Liver (tissue), 10 donors: ENCODE measurements at places on chromosomes 2 and 18. TPM values are rescaled to one million over a fixed set of nuclear protein-coding genes. Genes with fewer than 3 reads are reported as not detected.

The SP5 gene
- polyA plus RNA-seq = 1.6 TPM

GRCh38 chr18:62446511-62446910, 76.3 kb upstream of the ZCCHC2 start:
- no peak overlapping the region for H3K4me3 ChIP-seq
- H3K27ac ChIP-seq = no peak overlapping the region
- H3K4me1 ChIP-seq = peaks cover 16% of the 10 kb centered on the region
- no peak for DNase-seq
- H3K27me3 ChIP-seq = no peaks in the 10 kb centered on the region

The TMEM178A gene
- 0.64 TPM for polyA plus RNA-seq

DNA sequence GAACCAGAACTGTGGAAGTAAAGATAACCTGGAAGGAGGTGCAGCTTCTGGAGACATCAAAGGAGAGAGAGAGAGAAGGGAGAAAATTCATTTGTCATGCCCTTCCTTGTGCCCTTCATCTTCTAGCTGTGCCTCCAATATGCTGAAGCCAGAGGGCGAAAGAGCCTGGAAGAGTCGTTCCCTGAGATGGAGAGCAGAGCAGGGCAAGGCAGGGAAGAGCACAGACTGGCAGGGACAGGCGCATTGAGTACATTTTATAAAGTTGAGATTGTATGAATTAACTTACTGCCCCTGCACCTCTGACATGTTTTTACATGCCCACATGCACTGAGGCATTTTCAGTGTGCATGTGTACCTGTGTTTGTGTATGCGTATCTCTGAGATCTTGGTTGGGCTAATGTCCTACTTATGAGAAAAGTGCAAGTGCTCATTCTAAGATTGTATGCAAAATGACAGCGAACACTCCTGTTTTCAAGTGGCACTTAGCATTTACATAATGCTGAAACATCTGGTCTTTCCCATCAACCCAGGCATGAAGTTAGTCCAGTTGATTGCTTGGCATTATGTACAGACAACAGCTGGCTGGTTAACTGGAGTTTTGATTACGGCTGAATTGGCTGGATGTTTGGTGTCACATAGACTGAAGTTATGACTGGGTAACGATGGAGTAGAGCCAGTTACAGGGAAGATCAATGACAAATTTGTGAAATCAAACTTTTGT, 23.7 kb upstream of the MMADHC start:
- H3K36me3 ChIP-seq = peaks cover 5% of the 10 kb centered on the region
- DNase-seq = no peak

- no peaks in the 10 kb centered on the region for H3K36me3 ChIP-seq
- no peak overlapping the region for H3K4me3 ChIP-seq
- no peak for DNase-seq
Observed at GRCh38 chr2:105125428-105125827, 87.6 kb downstream of the MRPS9 start.

DNA sequence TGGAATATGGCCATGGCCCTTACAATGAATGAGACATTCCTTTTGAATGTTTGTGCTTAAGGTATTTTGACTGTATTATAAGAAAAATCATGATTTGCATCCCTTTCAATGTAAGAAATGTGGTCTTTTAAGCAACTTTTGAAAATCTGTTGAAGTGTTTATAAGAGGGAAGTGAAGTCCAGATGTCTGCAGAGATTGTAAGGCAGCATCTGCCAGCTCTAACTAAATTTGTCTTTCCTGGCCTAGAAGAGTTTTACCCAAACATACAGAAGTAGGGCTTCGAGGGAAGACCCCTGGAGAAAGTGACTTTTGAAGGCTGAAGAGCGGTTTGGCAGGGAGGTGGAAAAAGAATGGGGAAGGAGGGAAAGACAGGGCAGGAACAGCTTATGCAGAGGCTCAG, 12.2 kb downstream of the EML6 start:
- DNase-seq = no peak
- no peak overlapping the region for H3K27ac ChIP-seq
- H3K27me3 ChIP-seq = no peaks in the 10 kb centered on the region
- no peaks in the 10 kb centered on the region for H3K4me1 ChIP-seq

DNA sequence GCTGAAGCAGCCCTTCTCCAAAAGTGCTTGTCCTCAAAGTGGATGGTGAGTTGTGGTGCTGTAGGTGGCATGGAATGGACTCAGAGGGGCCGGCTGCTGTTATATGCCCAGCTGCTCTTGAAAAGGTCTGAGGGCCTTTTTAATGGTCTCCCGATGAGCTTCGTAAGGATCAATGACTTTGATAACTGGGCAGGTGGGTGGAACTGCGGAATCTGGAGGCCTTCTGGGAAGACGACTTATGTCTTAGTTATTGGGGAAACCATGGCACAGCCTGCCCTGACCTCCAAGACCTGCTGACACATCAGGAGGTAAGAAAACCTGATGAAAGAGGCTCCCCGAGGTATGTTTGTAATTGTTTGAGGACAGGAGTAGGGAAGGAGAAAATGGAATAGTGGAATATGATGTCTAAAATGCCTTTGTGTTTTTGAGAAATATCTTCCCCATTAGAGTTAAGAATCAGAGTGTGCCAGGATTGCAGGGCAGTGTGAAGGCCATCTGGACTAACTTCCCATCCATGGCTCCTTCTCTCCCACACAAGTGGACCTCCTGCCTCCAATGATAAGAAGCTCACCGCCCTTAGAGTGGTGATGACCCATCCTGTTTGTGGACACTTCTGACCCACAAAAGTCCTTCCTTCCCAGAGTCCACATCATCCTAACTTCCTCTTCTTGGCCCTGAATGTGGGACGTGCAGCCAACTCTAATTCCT, 236.1 kb downstream of the FHOD3 start:
- no peak for DNase-seq
- H3K36me3 ChIP-seq = no peaks in the 10 kb centered on the region
- H3K4me1 ChIP-seq = no peaks in the 10 kb centered on the region

The MDH1B gene
- polyA plus RNA-seq = not detected

The KIF1A gene
- 0.21 TPM for polyA plus RNA-seq

- H3K27me3 ChIP-seq = no peaks in the 10 kb centered on the region
- DNase-seq = peak; percentile 69
- no peaks in the 10 kb centered on the region for H3K36me3 ChIP-seq
- H3K27ac ChIP-seq = peak overlapping the region; percentile 85
Observed at GRCh38 chr2:128306081-128306930, 12.4 kb downstream of the HS6ST1 start.

GRCh38 chr2:137857881-137858280, 106.4 kb upstream of the HNMT start:
- DNase-seq = no peak
- H3K27me3 ChIP-seq = no peaks in the 10 kb centered on the region
- no peaks in the 10 kb centered on the region for H3K36me3 ChIP-seq
- no peaks in the 10 kb centered on the region for H3K4me1 ChIP-seq

GRCh38 chr18:21064347-21064746, 47.3 kb downstream of the ROCK1 start:
- no peak for DNase-seq
- no peaks in the 10 kb centered on the region for H3K36me3 ChIP-seq
- H3K27ac ChIP-seq = no peak overlapping the region
- no peak overlapping the region for H3K4me3 ChIP-seq
- H3K4me1 ChIP-seq = no peaks in the 10 kb centered on the region

DNA sequence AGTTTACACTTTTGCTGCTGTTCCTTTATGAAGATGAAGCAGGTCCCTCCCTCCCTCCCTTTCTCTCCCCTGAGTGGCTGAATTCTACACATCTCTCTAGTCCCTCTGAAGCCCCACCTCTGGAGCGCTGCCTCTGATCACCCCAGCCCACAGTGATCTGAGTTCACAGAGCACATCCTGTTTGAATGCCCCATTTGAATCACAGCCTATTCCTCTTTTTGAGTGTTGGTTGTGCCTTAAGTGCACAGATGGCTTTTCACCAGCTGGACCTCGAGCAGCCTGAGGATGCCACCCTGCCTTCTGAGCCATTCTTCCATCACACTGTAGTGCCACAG, 87.1 kb downstream of the ITGB1BP1 start:
- no peak for DNase-seq
- H3K4me1 ChIP-seq = peaks cover 2% of the 10 kb centered on the region
- peak overlapping the region; percentile 91 for H3K27ac ChIP-seq
- no peaks in the 10 kb centered on the region for H3K36me3 ChIP-seq
- H3K27me3 ChIP-seq = no peaks in the 10 kb centered on the region
- H3K4me3 ChIP-seq = no peak overlapping the region

The EMILIN1 gene
- 23.1 TPM for polyA plus RNA-seq

DNA sequence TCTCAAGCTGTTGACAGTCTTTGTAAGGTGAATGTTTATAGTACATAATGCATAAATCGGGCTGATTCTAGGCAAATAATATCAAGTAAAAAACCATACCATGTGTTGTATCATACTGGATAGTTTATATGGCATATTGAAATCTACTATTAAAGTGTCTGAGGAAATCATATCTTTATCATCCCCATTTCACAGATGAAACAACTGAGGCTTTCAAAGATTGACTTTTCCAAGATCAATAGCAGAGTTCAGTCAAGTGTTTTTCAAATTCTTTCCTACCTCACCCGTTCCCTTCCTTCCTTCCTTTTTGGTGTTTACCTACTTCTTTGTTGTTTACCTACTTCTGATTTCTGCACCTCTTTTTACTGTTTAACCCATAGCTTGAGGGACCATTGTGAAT, 2.0 kb downstream of the LYPD6 start:
- H3K27me3 ChIP-seq = no peaks in the 10 kb centered on the region
- no peaks in the 10 kb centered on the region for H3K36me3 ChIP-seq
- H3K4me1 ChIP-seq = peaks cover 17% of the 10 kb centered on the region
- no peak overlapping the region for H3K4me3 ChIP-seq
- no peak for DNase-seq

GRCh38 chr2:19021721-19022120, 336.7 kb downstream of the OSR1 start:
- H3K4me3 ChIP-seq = no peak overlapping the region
- DNase-seq = no peak
- no peaks in the 10 kb centered on the region for H3K36me3 ChIP-seq
- H3K27ac ChIP-seq = no peak overlapping the region

- no peaks in the 10 kb centered on the region for H3K27me3 ChIP-seq
- no peaks in the 10 kb centered on the region for H3K36me3 ChIP-seq
- no peak overlapping the region for H3K4me3 ChIP-seq
- DNase-seq = no peak
Observed at GRCh38 chr2:112693596-112693995, 27.2 kb upstream of the NT5DC4 start.

The SIGLEC15 gene
- polyA plus RNA-seq = 0.33 TPM

The IRS1 gene
- polyA plus RNA-seq = 8.9 TPM

GRCh38 chr18:40653682-40654081, 1301.4 kb upstream of the PIK3C3 start:
- H3K36me3 ChIP-seq = no peaks in the 10 kb centered on the region
- H3K4me3 ChIP-seq = no peak overlapping the region
- H3K27ac ChIP-seq = no peak overlapping the region
- no peaks in the 10 kb centered on the region for H3K27me3 ChIP-seq

DNA sequence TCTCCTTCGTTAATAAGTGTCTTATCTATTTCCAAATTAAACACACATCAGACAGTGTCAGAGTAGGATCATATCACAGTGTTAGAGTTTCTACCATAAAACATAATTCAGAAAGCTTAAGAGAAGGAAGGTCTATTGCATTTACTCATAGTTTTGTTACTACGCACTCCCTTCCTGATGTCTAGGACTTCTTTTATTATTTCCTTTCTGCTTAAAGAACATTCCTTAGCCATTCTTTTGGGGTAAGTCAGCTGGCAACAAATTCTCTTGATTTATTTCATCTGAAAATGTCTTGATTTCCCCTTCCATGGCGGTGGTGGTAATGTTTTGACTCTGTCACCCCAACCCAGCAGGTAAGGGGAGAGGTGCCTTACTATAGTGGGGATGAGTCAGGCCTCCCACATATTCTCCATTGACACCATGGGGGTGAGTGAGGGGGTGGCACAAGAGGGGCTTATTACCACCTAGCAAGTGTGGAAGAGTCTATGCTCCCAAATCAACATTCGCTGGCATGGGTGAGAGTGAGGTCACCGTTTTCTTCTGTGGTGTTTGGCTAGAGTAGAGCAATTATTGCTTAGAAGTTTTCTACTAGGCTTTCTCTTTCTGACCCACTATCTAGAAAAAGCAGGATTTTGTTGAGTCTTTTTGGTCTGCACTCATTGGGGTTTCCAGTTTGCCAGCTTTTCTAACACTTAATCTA, 29.9 kb downstream of the ABCB11 start:
- no peak overlapping the region for H3K4me3 ChIP-seq
- no peaks in the 10 kb centered on the region for H3K27me3 ChIP-seq
- no peaks in the 10 kb centered on the region for H3K4me1 ChIP-seq
- H3K36me3 ChIP-seq = no peaks in the 10 kb centered on the region

The NCKAP5 gene
- polyA plus RNA-seq = 2.2 TPM

GRCh38 chr2:10873171-10873570, 38.6 kb upstream of the KCNF1 start:
- H3K4me1 ChIP-seq = no peaks in the 10 kb centered on the region
- no peaks in the 10 kb centered on the region for H3K27me3 ChIP-seq
- H3K27ac ChIP-seq = no peak overlapping the region
- H3K4me3 ChIP-seq = no peak overlapping the region
- DNase-seq = no peak
- no peaks in the 10 kb centered on the region for H3K36me3 ChIP-seq

- H3K4me3 ChIP-seq = no peak overlapping the region
- H3K27ac ChIP-seq = no peak overlapping the region
- no peaks in the 10 kb centered on the region for H3K36me3 ChIP-seq
- H3K4me1 ChIP-seq = no peaks in the 10 kb centered on the region
- no peaks in the 10 kb centered on the region for H3K27me3 ChIP-seq
Observed at GRCh38 chr2:118254116-118254515, 165.8 kb downstream of the INSIG2 start.

GRCh38 chr18:79123948-79124347, 54.8 kb downstream of the ATP9B start:
- no peak overlapping the region for H3K4me3 ChIP-seq
- no peak overlapping the region for H3K27ac ChIP-seq
- H3K4me1 ChIP-seq = no peaks in the 10 kb centered on the region
- no peaks in the 10 kb centered on the region for H3K27me3 ChIP-seq
- DNase-seq = no peak
- peaks cover 4% of the 10 kb centered on the region for H3K36me3 ChIP-seq

The REG3A gene
- 0.15 TPM for polyA plus RNA-seq

- peaks cover 10% of the 10 kb centered on the region for H3K4me1 ChIP-seq
- no peaks in the 10 kb centered on the region for H3K27me3 ChIP-seq
- no peak overlapping the region for H3K4me3 ChIP-seq
- no peak overlapping the region for H3K27ac ChIP-seq
Observed at GRCh38 chr2:176531608-176532007, 262.4 kb downstream of the MTX2 start.

The SOWAHC gene
- 7.0 TPM for polyA plus RNA-seq

GRCh38 chr2:105737980-105738657, 6.6 kb upstream of the NCK2 start:
- no peaks in the 10 kb centered on the region for H3K36me3 ChIP-seq
- H3K27me3 ChIP-seq = no peaks in the 10 kb centered on the region
- no peaks in the 10 kb centered on the region for H3K4me1 ChIP-seq
- DNase-seq = no peak
- no peak overlapping the region for H3K4me3 ChIP-seq

GRCh38 chr2:48583961-48584360, 33.7 kb upstream of the GTF2A1L start:
- no peaks in the 10 kb centered on the region for H3K36me3 ChIP-seq
- no peaks in the 10 kb centered on the region for H3K4me1 ChIP-seq
- H3K27ac ChIP-seq = no peak overlapping the region
- no peaks in the 10 kb centered on the region for H3K27me3 ChIP-seq
- no peak for DNase-seq

GRCh38 chr2:98802344-98802743, 71.4 kb upstream of the MGAT4A start:
- H3K27me3 ChIP-seq = no peaks in the 10 kb centered on the region
- no peak overlapping the region for H3K4me3 ChIP-seq
- no peak for DNase-seq
- peaks cover 8% of the 10 kb centered on the region for H3K4me1 ChIP-seq
- no peak overlapping the region for H3K27ac ChIP-seq

- no peak for DNase-seq
- H3K36me3 ChIP-seq = no peaks in the 10 kb centered on the region
- no peaks in the 10 kb centered on the region for H3K4me1 ChIP-seq
- H3K4me3 ChIP-seq = no peak overlapping the region
Observed at GRCh38 chr2:20839052-20839451, 16.2 kb upstream of the LDAH start.
